ENCODE measurements at places on chromosomes 5 and 9.

DNA sequence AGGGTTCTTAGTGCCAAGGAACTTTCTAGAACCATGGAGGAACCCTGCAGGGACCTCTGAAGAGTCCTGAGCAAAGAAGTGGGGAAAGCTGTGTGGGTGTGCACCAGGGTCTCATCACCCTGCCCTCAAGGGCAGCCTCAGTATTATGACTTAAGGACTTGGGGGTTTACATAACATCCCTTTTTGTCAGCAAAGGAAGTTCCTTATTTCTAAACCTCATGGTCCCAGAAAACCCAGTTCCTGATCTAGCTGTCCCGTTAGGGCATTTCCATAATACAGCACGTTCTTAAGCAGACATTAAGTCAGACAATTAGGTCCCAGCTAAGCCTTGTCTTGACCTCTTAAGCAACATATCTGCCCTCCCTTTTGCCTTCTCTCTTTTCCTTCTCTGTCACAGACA is 57.3 kb downstream of the DAPK1 start:
- no peak for DNase-seq

- peak; percentile 19 for DNase-seq
These were observed 1.4 kb downstream of the GLIS3 start for GRCh38 chr9:4298255-4299004.

DNA sequence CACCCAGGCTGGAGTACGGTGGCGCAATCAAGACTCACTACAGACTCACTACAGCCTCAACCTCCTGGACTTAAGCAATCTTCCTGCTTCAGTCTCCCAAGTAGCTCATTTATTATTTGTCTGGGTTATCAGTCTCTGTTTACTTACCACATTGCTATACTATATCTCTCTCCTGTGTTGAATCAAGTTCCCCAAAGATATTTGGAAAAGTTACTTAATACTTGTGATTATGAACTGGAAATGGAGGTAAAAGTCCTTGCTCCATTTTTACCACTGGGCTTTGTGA is 55.6 kb downstream of the ANGPTL2 start:
- DNase-seq = no peak

GRCh38 chr5:88732181-88732633 is 150.8 kb downstream of the MEF2C start:
- DNase-seq = no peak

DNA sequence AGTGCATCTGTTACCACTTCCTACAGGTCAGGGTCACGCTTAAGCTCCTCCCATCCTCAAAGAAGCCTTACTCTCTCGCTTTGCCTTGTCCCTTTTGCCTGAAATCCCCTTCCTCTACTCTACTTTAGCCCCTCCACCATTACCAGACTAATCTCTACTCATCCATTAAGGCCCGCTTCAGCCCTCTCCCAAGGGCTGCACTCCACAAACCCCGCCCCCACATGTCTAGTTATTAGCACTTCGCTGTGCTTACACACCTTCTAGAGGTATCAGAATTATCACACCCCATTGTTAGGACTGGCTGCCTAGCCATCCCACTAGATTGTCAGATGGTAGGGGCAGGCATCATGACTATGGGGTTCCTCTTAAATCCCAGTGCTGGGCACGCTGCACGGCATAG is 565.7 kb upstream of the WWC1 start:
- no peak for DNase-seq

GRCh38 chr9:69324549-69325401 is at the start of gene ENTREP1:
Gene ENTREP1 (plus strand): TSS chr9:69325215. CDS start chr9:69325310, 95 bp downstream.
- DNase-seq = no peak

DNA sequence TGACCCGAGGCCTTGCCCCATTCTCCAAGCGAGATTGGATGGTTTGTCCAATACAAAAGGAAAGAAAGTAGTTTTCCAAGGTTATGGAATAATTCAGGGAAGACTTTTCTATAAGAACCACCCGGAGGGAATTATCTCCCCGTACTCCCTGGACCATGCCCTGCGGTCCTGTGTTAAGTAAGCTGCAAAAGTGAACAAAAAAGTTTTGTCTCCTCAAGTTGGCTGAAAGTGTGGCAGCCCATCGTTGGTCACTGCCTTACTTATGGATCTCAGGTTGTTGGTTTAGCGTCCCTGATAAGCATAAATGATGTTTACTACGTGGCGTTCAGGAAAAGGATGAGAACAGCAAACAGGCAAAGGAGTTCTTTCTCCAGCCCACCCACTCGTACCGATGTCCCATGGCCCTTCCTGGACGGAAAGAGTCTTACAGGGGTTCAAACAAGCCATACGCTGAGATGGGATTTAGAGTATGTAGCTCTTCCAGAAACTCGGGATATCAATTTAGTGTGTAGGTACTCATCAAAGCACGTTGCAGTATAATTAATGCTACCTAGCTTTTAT is 413 bp upstream of the AUH start:
- DNase-seq = no peak

GRCh38 chr5:173858021-173858669 is 30.0 kb upstream of the CPEB4 start:
- no peak for DNase-seq

GRCh38 chr5:51203598-51203997 is 179.7 kb upstream of the ISL1 start:
- no peak for DNase-seq
